ENCODE measurements at places on chromosomes 2 and 18. TPM values are rescaled to one million over a fixed set of nuclear protein-coding genes. Genes with fewer than 3 reads are reported as not detected.

DNA sequence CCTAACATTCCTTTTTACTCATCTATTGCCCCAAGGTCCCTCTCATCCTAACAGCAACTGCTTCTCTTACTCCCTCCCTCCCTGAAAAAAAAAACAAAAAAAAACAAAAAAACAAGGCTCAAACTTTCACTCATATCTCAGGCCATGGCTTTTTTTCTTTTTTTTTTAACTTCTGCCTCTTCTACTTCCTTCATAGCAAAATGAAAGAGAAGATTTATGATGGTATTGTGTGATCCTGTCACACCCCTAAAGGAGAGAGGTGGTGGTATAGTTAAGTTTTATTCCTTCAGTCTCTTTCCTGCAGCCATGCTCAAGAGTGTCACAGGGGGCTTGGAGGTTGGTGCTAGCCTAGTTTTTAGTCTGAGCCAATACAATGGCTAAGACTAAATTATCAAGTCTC, 21.5 kb upstream of the EPC2 start:
- peaks cover 3% of the 10 kb centered on the region for H3K4me1 ChIP-seq
- DNase-seq = no peak
- no peaks in the 10 kb centered on the region for H3K36me3 ChIP-seq
- H3K27me3 ChIP-seq = peaks cover 6% of the 10 kb centered on the region
- H3K27ac ChIP-seq = no peak overlapping the region
- no peak overlapping the region for H3K4me3 ChIP-seq

GRCh38 chr18:23237524-23238151, 102.4 kb downstream of the CABLES1 start:
- peak; percentile 33 for DNase-seq
- H3K36me3 ChIP-seq = peaks cover 67% of the 10 kb centered on the region
- peak overlapping the region; percentile 78 for H3K27ac ChIP-seq
- H3K4me1 ChIP-seq = peaks cover 58% of the 10 kb centered on the region
- H3K4me3 ChIP-seq = peak overlapping the region; percentile 62
- no peaks in the 10 kb centered on the region for H3K27me3 ChIP-seq

C2orf15 gene
- total RNA-seq = 0.16 TPM

HOXD13 gene
- total RNA-seq = not detected

DNA sequence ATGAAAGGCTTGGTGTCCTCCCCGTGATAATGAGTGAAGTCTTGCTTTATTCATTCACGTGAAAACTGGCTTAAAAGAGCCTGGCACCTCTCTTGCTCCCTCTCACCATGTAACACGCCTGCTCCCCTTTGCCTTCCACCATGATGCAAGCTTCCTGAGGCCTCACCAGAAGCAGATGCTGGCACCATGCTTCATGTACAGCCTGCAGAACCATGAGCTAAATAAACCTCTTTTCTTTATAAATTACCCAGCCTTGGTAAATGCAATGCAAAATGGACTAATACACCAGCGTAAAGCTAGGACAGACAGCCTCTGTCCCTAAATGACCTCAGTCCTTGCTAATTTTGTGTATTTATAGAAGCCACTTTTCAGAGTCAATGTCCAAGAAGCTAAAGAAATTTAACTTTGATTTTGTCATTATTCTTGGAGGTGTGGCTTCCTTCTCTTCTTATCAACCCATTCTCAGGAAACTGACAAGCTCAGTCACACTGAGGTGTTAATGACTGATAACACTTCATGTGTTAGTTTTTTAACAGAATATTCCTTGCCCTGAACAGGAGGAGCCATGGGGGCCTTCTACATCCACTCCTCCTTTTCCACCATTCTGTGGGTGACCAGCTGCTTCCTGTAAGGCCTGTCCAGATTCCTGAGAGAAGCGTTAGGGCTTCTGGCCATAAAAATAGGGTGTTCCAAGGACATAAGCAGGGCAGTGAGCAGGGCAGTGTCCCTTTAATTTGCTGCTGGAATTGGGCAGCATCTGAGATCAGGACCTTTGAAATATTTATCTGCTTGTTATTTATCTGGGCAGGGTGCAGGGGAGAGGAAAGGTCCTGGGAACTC, 38.0 kb upstream of the EPAS1 start:
- no peak overlapping the region for H3K4me3 ChIP-seq
- peaks cover 13% of the 10 kb centered on the region for H3K27me3 ChIP-seq
- H3K36me3 ChIP-seq = no peaks in the 10 kb centered on the region
- no peak overlapping the region for H3K27ac ChIP-seq
- DNase-seq = no peak
- peaks cover 5% of the 10 kb centered on the region for H3K4me1 ChIP-seq

ANKRD36C gene
- 69.4 TPM for total RNA-seq

DNA sequence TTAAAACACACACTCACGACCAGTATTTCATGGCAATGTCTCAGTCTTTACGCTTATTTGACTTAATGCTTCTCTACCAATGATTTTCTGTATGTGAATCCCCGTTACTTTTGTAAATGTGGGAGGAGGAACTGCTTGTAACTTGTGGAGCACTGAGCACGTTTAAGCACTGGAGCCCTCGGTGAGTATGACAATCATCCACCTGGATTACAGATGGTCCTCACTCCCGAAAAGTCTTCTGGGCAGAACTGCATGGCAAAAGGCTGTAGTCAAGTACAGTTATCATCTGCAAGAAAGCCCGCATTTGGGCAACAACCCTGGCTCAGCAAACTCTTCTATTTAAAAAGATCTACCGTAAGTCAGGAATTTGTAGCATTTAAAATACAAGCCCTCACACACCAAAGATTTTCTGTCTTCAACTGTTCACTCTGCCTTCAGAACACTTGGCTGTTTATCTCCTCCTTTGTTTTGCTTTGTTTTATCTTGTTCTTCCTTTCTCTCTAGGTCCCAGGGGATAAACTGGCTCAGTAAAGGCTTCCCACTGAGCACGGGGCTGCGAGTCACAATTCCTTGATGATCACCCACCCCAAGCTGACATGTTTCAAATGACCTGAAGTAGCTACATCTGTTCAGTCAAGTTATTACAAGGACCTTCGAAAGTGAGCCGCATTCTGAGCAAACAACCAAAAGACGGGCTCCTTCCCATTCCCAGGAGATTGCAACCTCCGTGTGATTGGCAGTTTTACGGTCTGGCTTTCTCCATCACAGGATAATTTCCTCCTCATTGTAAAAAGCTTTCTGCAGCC, 102.2 kb downstream of the DLGAP1 start:
- no peak overlapping the region for H3K4me3 ChIP-seq
- no peaks in the 10 kb centered on the region for H3K36me3 ChIP-seq
- H3K4me1 ChIP-seq = no peaks in the 10 kb centered on the region
- no peaks in the 10 kb centered on the region for H3K27me3 ChIP-seq
- no peak for DNase-seq

KIF1A gene
- 0.97 TPM for total RNA-seq

ELOA2 gene
- not detected for total RNA-seq

TBC1D8 gene
- total RNA-seq = 0.87 TPM

SCYGR4 gene
- total RNA-seq = not detected

DNA sequence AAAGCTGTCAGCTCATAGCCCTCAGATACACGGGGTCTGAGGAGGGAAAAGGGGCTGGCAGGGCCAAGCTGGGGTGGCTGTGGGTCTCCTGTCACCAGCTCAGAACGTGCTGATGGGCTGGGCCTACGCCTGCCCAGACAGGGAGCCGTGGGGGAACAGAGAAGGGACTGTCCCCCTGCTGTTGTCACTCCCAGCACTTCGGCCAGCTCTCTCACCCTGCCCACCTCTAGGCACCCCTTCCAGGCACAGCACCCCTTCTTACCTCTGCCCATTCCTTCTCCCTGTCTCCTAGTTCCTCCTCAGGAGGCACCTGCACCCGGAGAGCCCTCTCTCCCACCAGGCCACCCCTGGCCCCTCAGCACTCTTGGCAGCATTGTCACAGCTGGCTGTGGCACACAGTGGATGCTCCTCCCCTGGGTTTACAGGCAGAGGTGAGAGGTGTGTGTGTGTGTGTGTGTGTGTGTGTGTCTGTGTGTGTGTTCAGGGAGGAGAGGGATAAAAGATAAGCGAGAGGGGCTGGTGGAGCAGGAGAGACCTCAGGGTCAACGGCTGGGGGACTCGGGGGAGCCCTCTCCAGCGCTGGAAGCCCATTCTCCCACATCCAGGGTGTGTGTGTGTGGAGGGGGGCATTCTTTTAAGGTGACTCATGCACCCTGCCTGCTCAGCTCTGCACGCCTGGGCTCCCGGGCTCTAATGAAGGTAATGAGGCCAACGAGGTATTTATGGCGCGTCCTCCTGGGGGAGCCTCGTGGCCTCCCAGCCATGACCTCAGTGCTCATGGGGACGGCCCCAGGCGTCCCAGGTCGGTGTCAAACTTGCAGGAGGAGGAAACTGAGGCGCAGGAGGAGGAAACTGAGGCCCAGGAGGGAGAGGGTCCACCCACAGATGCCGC, 66.1 kb upstream of the SMAD7 start:
- no peak overlapping the region for H3K27ac ChIP-seq
- no peaks in the 10 kb centered on the region for H3K36me3 ChIP-seq
- H3K27me3 ChIP-seq = peaks cover 5% of the 10 kb centered on the region
- DNase-seq = no peak
- H3K4me3 ChIP-seq = no peak overlapping the region

Measured in activated T-helper 2 cell treated with anti-CD3 and anti-CD28 coated beads, Interferon-gamma antibody, Interleukin-2, Interleukin-4, amounts not matched to agents 10 μg/mL and 5 μg/mL and 100 μg/mL, durations not matched to agents 14 hours and 24 hours and 36 hours (primary cell).